ENCODE measurements at places on chromosomes 12 and 14.

DNA sequence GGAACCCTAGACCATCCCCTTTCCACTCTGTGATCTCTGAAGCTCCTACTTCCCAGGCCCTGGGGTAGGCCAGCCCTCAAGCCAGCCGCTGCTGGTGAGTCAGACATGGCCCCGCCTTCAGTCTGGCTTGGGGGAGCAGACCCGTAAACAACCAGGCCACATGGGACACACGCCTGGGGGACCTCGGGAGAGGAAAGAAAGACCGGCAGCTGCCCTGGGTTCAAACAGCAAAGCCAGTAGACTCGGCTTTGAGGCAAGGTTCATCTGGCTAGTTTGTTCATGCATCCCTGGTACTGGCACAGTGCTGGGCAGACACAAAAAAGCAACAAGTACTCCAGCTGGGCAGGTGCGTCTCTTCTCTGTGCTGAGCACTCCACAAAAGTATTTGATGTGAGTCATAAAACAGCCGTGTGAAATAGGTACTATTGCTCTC, 101.9 kb downstream of the SETD3 start:
- DNase-seq: no peak

GRCh38 chr14:76872796-76873432, 46.7 kb downstream of the LRRC74A start:
- peak; percentile 54 for DNase-seq

GRCh38 chr12:113604666-113605065, 133.0 kb upstream of the LHX5 start:
- no peak for DNase-seq

GRCh38 chr14:69876221-69876847, 2.9 kb upstream of the SMOC1 start:
- no peak for DNase-seq

DNA sequence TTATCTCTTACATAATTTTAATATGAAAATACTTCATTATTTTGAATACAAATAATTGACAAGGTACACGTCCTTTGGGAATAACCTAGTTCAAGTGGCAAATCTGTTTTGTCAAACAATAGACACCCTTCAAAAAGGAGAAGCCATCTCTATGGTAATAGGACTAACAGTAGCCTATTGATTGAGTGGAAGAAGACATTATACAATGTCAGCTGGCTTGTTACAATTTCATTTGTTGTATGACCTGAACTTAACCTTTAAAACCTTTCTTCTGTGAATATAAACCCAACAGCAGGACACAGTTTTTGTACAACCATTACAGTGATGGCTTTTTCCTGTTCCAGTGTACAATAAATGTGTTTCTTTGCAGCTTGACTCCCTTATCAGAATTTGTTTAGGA, 8.1 kb downstream of the TMEM260 start:
- no peak for DNase-seq

DNA sequence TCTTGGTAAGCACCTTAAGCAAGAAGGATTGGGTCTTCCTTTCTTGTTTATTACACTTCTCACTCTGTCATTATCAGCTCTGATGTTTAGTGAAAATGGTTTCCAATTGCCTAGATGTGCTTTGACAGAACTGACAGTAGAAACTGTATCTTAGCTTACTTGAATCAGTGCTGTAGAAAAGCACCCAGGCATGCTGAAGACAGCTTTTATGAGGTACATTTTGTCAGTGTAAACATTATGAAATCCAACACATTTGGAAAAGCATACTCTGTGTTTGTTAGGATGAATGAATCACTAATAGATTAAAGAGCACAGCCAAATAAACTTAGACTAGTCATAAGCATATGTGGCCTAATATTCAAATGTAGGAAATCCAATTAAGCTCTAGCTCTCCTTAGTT, 290.2 kb upstream of the NPAS3 start:
- no peak for DNase-seq

DNA sequence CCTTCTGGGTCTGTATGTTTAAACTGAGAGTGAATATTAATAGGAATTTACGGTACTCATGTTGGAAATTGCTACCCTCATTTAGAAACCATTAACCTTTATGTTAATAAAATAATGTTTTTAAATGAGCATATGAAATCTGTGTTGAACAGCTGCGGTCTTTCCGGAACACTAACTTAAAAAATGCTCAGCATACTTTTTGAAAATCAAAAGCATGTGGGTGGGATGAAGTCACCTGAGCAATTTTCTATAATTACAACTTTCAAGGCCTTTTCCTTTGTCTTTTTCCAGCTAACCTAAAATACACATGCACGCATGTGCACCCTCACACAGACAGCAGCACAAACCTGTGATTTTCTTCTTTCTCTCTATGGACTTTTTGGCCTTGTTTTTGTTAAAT, 39.8 kb downstream of the BORCS5 start:
- DNase-seq: no peak

DNA sequence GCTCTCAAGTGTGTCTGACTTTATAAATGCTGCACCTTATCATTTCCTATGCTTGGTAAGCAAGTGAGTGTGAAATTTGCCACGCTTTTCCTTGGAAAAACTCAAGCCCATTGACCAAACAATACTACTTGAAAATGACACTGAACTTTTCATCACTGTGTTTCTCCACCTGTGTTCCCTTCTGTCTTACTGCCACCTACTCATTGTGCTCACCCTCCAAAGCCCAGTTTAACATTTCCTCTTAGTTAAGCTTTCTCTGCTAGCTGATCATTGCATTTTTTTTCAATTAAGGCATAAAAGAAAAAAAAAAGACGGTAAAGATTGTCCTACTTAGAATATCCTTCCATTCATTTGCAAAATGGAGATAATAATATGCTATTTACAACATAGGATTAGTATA, 445.7 kb downstream of the DPF3 start:
- no peak for DNase-seq

DNA sequence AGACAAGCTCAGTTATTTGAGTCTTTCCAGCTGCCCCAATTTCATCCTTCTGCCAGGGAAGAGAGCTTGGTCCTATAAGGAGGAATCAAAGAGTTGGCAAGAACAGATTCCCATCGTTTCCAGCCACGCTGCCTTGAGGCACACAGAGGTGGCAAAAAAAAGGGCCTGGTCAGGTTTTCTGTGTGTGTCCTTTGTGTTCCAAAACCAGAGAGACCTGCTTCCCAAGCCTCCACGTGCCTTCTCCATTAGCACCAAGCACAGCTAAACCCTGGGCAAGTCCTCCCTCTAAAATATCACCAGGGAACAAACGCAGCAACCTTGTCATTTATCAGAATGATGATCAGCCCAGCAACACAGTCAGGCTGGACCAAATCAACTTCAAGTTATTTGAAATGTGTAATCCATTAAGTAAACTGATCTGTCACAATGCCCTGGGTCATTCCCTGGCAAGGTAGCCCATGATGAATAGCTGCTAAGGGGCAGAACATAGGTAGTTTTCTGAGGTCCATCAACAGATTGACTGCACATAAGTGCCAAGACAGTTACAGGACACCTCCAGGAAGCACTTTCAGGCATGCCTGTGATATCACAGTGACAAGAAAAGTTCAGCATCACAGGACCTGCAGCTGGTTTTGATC, 28.6 kb upstream of the C12orf42 start:
- no peak for DNase-seq

- no peak for DNase-seq
These were observed 131.8 kb upstream of the EEA1 start for GRCh38 chr12:93060666-93061472.

DNA sequence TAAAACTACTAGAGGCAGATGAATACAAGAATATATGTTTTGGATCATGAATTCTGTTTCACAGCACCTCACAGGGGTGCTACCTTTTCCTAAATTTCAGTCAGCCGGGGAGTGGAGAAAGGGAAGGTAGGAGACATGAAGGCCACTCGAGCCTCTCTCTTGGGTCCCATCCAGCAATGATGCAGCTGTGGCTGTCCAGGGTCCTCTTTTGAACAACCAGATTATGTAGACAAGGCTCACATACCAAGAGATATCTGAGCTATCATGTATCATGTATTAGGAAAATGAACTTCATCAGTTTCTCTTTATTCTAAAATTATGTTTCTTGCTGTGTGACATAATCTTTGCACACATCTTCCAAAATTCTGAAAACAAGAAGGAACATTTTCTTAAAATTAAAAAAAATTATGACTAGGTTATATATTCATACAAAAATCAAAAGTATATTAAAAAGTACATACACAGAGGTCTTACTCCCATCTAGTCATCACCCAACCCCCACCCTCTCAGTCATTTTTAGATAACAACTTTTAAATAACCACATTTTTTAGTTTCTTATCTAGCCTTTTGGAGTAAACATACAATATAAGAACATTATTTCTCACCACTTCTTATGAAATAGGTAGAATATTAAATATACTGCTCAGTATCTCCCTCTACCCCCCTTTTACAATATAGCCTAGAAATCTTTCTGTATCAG, 88.7 kb downstream of the ACADS start:
- no peak for DNase-seq

DNA sequence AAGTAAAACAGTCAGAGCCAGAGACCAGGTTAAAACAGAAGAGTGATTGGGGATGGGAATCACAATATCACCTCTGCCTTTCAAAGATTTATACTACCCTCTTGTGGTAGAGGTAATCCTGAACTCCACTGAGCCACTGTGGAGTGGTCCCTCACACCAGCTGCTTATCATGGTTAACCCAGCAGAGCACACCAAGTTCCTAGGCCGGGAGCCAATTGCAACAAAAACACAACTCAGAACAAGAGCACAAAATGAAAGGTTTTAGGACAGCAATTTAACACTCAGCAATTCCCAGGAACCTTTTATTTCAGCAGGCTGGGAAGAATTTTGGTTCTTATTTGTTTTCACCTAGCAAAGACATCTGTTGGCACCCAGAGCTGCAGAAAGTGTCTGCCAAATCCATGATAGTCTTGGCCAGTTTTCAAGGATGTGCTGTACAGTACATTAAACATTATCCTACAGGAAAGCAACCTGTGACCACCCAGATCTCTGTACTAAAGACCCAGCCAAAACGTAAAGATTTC, 220.5 kb upstream of the ATXN7L3B start:
- DNase-seq: no peak

- DNase-seq: no peak
These were observed 27.9 kb downstream of the DYRK4 start for GRCh38 chr12:4589941-4590340.

DNA sequence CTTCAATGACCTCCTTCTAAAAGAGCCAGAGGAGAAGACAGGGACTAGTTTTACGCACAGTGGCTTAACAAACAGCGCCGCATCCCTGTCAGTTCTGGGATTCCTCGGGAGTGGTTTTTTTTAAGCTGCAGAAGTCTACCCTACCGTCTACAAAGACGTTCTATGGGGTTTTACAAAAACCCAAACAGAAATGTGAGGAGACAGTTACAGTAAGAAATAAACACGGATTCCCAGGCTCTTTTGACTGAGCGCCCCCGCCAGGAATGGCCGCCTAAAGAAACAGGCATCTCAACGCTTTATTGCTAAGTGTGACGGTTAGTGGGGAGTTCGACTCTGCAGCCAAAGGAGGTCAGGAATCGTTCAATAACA, 484 bp downstream of the ALKBH1 start:
- peak; percentile 16 for DNase-seq

DNA sequence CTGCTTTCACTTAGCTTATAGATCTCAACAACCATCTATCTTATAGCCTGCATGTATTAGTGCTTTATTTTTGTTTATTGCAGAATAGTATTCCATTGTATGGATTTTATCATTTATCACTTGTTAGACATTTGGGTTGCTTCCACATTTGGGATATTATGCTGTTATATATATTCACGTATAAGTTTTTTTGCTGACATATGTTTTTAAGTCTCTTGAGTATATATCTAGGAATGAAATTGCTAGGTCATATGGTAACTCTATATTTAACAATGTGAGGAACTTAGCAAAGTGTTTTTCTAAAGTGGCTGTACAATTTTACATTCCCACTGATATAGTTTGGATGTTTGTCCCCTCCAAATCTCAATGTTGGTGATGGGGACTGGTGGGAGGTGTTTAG, 208.1 kb downstream of the CPNE8 start:
- DNase-seq: no peak

GRCh38 chr12:86154620-86155019, 101.6 kb downstream of the MGAT4C start:
- DNase-seq: no peak

GRCh38 chr12:124167141-124167540, 127.8 kb upstream of the RFLNA start:
- DNase-seq: no peak

- peak; percentile 52 for DNase-seq
These were observed 7.3 kb upstream of the CLECL1 start for GRCh38 chr12:9740106-9740750.

DNA sequence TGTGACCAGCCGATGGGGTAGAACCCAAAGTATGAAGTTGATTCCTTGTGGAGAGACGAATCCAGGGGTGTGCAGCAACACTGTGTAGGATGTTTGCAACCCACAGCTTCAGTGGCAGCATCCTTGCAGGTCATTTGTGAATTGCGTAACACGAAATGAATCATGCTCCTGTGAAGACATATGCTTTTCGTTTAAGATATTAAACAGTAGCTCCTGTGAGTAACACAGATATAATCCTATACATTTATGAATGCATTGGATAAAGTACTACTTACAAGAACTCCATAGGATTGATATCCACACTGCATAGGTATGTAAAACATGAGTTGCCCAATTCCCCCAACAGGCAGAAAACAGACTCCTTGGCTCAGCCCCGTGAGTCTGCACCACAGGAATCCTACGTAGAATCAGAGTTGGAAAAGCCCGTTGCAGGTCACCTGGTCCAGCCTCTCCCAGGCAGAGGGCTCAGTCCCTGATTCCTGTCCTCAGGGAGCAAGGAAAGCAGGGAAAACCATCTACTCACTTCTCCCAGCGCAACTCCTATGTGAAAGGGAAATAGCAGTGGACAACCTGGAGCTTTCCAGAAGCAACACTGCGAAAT, 75.8 kb downstream of the GPATCH2L start:
- no peak for DNase-seq

DNA sequence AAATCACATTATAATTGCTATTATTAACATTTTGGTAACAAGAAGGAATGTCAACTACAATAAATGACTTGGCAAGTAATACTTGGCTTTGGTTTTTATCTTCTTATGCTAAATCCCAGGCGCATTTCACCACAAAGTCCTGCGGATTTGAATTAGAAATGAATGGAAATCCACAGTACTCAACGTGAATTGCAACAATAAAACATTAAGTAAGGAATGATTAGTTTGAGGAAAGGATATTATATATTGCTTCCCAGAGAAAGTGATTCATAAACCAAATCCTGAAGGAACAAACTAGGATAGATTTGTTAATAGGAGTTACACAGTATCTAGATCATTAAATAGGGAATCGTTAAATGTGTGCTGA, 1089.7 kb downstream of the TRHDE start:
- no peak for DNase-seq

DNA sequence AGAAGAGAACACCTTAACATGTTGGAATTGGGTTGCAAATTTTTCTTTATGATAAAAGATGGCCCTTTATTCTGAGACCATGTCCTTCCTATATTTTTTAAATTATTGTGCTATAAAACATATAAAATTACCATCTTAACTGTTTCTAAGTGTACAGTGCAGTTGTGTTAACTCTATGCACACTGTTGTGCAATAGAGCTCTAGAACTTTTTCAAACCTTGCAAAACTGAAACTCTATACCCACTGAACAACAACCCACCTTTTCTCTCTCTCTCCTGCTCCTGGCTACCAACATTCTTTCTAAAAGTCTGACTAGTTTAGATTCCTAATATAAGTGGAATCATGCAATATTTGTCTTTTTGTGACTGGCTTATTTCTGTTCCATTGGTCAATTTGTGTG, 7.8 kb upstream of the CPM start:
- DNase-seq: no peak
